ENCODE measurements at places on chromosomes 1 and 21.

DNA sequence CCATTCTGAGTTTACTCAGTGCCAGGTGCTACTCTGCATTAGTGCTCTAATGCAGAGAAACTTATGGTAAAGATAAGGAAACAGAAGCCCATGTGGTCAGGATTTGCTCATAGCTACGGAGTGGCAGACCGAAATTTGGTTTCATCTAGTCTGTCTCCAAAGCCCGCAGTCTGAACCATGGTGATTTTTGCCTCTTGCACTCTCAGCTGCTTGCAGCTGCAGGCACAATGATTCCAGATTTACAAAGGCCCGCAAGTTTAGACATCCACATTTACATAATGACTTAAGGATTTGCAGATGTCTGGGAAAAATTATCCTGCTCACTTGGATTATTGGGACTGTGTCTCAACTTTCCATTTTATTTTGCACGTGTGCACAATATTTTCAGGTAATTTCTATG, 161.3 kb upstream of the KCNJ6 start:
- no peak for DNase-seq

DNA sequence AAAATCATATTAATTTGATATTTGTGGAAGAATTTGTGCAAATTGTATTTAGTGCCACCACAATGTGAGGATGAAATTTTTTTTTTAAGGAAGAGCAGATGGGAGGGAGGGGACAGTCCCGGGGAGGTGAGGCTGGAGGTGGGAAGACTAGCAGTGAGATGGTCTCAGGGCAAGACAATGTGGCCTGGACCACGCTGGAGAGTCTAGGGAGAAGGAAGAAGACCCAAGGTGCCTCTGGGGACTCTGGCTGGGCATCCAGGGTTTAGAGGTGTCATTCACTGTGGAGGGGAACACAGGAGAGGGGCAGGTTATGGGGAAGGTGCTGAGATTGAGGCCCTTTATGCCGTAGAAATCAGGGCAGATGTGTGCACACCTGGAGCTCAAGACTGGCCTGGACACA, 10.3 kb upstream of the THEMIS2 start:
- DNase-seq = no peak

DNA sequence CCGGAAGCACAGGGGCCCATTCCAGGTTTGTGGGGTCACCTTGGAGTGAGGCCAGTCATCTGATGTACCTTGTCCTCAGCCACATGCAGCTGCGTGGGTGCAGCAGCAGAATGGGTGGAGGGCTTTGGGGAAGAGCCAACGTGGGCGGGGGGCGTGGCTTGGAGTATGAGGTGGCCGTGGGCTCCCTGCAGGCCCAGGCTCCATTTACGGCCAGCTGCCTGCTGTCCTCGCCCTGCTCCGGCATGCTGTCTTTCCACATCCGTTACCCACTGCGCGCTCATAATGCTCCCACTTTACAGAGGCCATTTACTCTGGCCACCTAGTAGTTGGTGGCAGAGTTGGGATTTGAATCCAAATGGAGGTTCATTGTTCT, 27.8 kb upstream of the TINAGL1 start:
- no peak for DNase-seq

DNA sequence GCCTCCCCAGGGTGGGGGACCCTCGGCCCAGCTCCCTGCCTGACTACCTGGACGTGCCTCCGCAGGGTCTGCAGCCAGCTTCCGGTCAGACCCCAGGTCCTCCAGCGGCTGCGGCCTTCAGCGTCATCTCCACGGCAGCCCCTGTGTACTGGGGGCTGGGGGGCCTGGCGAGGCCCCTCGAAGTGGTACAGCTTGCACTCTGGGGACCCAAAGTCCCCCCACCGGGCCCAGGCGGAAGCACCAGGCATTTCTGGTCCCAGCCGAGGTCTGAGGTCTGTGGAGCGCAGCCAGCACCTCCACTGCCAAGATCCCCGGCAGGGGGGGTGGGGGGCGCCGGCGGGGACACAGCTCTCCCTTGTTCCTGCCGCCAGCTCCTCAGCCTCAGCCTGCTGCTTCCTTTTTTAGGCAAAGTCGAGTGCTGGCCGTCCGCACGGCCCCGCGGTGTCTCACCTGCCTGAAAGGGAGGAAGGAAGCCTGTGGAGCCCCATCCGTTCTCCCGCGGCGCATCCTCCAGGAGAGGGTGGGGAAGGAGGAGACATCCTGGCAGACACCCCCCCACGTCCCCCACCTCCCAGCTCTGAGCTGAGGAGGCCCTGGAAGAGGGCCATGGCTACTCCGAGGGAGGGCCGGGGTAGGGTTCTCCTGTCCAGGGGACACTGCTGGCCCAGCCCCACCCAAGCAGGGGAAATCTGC, 1.2 kb upstream of the VWA1 start:
- no peak for DNase-seq

GRCh38 chr1:179867493-179868330, 9.9 kb downstream of the TOR1AIP2 start:
- DNase-seq = no peak

DNA sequence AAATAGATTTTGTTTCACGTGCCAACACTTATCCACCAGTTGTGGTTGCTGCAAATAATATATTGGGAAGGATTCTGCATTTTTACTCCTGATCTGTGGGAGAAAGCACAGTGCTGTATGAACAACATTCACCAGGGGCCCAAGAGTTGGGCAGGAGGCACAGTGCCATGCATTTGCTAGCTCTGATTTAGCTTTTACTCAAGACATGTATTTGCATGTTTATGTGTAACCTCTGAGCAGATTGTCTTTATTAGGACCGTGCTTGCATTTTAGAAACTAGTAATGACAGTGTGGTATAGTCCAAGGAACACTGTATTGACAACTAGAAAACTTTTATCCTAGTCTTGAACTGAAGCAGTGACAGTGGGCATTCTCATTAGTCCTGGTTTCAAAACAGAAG, 133.9 kb upstream of the B3GALT2 start:
- DNase-seq = no peak

DNA sequence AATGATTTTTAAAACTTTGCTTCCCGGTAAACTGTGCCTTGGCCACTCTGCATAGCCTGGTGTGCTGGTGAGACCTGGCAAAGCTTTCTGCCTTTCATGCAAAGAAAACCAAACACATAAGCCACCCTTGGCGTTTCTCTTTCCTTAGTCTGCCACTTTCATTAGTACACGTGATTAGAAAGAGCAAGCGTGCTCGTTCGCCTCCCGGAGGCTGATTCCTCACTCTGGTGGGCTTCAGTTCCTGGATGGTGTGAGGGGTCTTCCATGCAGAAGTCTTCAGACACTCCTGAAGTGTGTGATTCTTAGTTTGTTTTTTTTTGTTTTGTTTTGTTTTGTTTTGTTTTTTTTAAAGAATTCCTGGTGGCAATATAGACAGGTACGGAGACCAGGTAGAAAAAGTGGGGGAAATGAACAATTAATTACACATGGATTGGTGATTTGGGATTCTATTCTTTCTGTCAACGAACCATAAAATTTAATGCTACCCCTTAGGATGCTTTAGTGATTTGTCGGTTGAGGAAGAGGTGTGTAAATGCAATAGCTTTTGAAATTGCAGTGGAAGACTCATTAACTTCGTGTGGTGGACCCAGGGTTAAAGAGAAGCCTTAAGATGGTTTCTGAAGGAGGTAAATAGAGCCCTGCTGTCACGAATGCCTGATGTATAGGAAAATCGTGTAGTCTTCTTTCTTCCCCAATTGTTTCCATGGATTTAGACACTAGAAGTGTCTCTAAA, 2.1 kb downstream of the GALNT2 start:
- DNase-seq = no peak

DNA sequence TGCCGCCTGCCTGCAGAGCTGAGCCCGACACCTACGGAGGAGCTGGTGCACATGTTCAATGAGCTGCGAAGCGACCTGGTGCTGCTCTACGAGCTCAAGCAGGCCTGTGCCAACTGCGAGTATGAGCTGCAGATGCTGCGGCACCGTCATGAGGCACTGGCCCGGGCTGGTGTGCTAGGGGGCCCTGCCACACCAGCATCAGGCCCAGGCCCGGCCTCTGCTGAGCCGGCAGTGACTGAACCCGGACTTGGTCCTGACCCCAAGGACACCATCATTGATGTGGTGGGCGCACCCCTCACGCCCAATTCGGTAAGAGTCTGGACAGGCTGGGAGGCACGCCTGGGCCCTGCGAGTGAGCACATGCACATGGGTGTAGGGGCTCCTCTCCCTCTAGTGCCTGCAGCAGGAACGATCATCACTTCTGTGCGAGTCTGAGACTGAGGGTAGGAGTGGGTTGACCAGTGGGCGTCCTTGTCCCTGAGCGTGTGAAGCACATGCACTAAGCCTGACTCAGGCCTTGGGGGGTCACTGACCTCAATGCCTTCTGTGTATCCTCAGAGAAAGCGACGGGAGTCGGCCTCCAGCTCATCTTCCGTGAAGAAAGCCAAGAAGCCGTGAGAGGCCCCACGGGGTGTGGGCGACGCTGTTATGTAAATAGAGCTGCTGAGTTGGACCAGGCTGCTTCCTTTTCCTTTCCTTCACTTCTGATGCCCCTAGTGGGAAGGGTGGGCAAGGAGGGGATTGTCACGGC, 6.9 kb downstream of the DMAP1 start:
- DNase-seq = no peak

DNA sequence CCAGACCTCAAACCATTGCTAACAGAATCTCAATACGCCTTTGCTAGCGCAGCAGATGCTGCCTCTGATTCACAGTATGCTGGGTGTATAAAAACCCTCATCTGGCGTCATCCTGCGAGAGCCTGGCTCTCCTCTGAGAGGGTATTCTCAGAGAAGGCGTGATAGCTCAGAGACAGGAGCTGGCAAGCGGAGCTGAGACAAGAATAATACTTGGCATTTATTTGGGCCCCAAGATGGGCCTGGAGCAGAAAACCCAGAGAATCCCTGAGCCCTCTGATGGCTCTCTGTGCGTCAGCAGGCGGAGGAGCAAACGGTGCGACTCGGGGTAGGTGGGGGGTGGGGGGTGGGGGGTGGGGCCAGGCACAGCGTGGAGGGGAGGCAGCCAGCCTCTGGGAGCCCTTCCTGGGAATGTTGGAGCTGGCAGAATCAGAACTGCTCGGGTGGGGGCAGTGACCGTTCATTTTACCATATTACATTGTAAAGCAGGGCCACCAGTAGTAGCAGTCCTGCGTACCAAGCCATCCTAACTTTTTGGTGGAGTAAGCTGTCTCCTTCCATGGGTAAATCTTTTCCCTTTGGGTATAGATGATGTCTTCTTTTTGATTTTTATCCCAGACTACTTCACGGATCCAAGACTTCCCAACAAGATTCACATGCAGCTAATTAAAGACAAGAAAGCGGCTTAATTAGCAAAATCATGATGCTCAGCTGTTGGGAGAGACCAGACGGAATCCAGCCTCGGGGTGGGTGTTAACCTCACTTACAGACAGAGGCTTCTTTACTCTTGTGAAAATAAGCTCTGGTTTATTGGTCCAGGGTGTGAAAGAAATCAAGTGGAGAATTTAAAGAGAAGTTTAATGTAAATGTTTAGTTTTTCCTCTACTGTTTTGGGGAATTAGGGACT, 7.1 kb downstream of the RIIAD1 start:
- DNase-seq = no peak

- no peak for DNase-seq
Measured at GRCh38 chr1:203558064-203558760, 64.3 kb downstream of the OPTC start.

DNA sequence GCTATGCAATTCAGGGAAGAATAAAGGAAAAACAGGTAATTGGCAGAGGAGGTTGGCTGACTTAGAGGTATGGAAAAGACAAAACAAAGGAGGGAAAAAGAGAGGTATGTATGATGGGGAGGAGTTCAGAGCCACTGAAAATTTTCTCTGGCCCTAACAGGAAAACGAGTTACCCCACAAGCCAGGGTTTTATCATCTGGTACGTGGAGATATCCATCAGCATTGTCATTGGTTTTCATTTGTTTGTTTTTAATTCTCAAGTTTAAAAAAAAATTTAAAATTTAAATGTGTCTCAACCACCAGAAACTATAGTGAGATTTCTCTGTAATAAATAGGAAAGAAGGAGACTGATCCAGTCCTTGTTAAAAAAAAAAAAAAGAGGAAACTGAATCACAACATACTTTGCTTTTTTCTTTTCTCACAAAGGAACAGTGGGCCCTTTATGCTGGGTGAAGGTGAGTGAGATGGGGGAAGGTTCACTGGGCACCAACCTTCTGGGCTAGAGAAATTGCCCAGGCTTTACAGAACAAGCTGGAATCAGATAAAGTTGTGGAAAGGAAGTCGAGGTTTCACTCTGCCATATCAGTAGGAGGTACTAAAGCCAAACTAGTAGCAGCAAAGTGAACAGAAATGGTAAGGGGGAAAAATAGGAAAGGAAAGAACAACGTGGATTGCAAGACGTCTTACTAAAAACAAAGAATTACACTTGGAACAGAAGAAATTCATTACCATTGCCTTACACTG, 2.7 kb downstream of the IFNAR2 start:
- no peak for DNase-seq

DNA sequence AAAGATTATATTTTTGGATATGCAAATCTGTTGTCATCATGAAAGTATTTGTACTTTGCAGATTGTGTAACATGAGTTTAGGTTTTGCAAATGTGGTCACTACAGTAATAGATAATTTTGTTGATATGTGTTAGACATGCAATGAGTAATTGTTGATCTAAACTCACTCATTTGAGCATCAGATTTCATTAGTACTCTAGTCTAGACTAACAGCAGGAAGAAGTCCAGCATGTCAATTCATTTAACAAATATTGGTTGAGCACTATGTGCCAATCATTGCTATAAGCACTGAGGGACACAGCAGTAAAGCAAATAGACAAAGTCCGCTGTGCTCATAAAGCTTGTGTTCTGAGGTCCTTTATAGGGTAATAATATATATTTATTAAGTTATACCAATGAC, 350.0 kb downstream of the USP25 start:
- DNase-seq = no peak

DNA sequence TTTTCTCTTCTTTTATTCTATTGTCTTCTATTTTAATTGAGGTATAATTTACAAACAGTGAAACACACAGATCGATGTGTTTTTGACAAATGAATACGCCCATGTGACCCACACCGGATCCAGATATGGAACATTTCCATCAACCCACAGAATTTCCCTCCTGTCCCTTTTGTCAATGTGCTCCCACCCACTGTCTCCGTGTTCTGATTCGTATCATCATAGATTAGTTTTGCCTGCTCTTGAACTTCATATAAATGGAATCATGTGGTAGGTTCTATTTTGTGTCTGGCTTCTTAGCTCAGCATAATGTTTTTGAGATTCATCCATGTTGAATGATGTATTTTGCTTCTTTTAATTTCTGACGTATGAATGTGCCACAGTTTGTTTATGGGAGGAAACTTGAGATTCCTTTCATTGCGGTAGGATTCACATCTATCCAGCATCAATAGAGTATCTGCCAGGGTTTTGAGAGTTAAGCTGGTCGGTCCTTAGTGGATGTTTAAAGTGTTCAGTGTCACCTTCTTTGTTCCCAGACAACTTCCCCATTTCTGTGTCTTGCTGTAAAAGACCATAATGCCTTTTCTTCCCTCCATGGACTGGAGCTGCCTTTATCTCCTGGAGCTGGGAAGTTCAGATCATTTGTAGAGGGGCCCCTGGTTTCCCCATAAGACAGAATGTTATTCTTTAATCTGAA, 14.7 kb downstream of the NAV1 start:
- DNase-seq = no peak

DNA sequence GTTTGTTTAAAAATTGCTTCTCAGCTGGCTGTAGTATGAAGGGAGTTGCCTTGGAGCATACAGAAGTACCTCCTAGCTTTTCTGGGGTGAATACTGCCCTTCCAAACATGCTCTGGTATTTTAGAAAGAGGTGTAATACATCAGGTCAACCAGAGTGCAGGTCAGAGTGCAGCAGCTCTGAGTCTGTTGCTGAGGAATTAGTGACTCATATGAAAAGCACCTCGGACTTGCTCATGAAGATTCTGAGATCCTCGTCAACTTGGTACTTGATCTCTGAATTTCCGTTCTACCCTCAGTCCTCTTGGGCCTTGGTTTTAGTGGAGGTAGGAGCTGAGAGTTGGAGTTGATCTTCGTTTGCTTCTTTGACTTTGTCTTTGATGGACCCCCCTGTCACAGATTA, 67.3 kb downstream of the NOS1AP start:
- DNase-seq = no peak
